ENCODE measurements at places on chromosomes 11 and 22.

DNA sequence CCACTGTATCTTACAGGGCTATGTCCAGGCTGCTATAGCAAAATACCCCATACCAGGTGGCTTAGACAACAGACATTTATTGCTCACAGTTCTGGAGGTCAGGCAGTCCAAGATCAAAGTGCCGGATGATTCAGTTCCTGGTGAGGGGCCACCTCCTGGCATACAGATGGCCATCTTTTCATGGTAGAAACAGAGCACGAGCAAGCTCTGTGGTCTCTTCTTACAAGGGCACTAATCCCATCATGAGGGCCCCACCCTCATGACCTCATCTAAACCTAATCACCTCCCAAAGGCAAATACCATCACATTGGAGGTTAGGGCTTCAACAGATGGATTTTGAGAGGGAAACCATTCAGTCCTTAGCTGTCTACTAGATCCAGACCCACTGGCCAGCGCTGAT lies 117.4 kb upstream of the NECTIN1 start:
- no peak for DNase-seq

GRCh38 chr11:96748639-96749370 lies 359.0 kb downstream of the JRKL start:
- DNase-seq = no peak

- DNase-seq = no peak
Measured at GRCh38 chr11:123682696-123683410, 28.4 kb upstream of the SCN3B start.

- no peak for DNase-seq
Measured at GRCh38 chr11:58659910-58660570, 37.6 kb downstream of the CNTF start.

GRCh38 chr22:23384923-23385677 lies 195.0 kb downstream of the IGLL1 start:
- DNase-seq = no peak

GRCh38 chr11:128921793-128922192 lies 20.9 kb downstream of the TP53AIP1 start:
- no peak for DNase-seq

DNA sequence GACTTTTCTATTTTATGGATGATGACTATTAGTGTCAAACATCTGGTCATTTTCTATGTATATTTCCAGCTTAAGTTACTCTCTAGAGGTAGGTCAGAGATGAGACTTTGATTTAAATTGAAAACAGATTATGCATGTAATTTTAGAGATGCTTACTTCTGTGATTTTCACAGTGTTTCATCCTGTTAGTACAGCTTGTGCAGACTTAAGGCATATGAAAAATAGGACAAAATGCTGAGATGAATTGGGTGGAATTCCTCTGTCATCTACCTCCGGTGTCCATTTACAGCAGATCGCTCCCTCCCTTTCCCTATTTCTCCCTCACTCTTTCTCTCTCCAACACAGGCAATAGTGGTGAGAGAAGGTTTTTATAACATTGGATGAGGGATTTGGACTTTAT lies 14.1 kb downstream of the JAM3 start:
- no peak for DNase-seq

GRCh38 chr22:35900483-35901168 lies 128.0 kb downstream of the RBFOX2 start:
- no peak for DNase-seq

DNA sequence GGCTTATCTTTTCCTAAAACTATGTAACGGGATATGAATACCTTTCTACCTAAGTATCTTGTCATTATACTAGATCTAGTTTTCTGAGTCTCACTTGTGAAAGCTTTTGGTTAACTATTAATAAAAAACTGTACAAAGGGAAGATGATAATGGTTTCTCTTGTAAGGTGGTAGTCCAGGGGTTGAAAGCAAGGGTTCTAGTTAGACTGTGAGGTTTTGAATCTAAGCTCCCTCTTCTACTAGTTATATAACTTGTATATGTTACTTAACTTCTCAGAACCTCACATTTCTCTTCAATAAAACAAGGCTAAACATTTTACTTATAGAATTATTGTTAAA lies 54.3 kb downstream of the ARHGEF12 start:
- DNase-seq = no peak

DNA sequence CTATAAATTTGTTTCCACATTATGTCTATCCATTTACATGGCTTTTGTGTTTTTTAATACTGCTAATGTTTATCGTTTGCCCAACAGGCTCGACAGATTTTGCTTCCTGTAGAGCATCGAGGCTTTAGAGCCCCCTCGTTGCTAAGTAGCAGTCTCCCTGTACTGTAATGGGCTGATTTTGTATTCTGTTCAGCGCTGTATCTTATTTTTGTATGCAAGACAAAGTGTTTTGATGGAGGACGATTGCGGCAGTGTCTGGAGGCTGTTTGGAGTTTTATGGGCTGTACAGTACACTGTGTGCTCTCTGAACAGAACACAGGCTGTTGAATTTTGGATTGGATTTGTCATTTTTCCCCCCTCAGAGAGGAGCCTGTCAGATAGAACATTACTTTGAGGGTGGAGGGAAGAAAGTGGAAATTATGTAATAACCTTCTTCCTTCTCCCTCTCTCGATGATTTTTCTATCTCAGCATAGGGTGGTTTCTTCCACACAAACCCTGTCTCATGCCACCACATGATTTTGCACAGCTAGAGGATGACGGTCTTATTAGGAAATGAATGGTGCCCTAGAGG lies 104.4 kb downstream of the ZBTB16 start:
- no peak for DNase-seq

GRCh38 chr11:69520186-69520916 lies 38.9 kb downstream of the LINC01488 start:
- no peak for DNase-seq

- no peak for DNase-seq
Measured at GRCh38 chr11:106477776-106478175, 400.3 kb downstream of the AASDHPPT start.

DNA sequence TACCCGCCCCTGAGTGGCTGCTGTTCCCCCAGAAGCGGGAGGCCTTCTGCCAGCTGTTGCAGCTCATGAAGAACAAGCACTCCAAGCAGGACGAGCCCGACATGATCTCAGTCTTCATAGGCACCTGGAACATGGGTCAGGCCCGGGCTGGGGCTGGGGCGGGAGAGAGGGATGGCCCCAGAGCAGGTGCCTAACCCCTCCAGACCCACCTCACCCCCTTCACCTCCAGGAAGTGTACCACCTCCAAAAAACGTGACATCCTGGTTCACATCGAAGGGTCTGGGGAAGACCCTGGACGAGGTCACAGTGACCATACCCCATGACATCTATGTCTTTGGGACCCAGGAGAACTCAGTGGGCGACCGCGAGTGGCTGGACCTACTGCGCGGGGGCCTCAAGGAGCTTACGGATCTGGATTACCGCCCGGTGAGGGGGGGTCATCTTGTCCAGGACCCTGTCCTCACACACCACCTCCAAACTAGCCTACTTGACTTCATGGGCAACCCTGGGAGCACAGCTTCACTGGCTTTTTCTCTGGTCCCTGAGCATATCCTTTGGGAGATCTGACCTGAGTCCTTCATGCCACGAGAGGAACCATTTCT lies 6.3 kb downstream of the INPPL1 start:
- no peak for DNase-seq

- DNase-seq = peak; percentile 30
Measured at GRCh38 chr11:102115557-102115956, 5.3 kb downstream of the YAP1 start.

DNA sequence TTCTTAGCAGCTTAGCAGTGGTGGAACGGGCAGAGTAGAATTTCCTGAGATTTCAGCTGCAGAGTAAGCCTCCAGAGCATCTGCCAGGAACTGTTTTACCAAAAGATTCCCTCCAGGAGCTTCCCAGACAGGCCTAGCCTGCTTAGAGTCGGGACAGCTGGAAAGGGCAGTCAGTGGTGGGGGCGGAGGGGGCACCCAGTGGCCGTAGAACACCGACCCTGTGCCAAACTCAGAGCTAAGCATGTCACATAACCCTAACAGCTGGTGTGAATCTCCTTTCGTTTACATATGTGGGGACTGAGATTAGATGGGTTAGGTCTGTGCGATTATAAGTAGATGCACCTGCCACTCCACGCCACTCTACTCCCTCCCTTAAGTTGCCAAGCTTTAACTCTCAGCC lies 80.0 kb upstream of the CRTAM start:
- DNase-seq = no peak

GRCh38 chr22:20551805-20552442 lies 44.5 kb downstream of the MED15 start:
- no peak for DNase-seq

DNA sequence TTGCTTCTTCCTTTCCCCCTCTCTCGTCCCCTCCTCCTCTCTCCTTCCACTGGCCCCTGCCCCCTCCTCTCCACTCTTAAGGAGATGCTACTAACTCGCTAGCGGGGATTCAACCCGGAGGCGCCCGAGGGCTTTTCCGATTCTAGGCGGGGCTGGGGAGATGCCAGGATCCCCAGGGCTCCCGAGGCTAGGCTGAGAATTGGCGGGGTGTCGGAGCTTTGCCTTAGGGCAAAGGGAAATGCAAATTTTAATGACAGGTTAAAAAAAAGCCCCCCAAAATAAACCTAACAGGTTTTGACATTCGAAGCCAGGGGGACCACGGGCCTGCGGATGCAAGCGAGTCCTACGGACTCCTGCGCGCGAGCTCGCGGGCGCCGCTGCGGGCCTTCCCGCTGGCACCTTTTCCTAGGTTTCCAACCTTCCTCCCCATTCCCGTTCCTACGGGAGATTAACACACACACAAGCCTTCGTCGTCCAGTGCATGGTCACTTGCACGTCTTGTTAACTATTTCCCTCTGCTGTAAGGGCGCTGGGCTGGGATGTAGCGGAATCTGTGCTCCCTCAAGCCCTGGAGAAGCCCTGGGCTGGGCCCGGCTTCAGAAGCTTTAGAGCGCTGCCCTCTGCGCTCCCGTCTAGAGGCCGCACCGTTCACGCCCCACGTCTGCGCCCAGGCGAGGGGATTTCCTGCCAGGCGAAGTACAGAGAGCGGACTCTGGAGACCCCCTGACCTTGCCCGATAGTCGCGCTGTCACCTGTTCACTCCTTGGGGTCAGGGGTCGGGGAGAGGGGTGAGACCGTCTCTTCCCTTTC lies 729 bp upstream of the ALX4 start:
- peak; percentile 51 for DNase-seq

GRCh38 chr11:2575591-2576051 lies 124.2 kb downstream of the KCNQ1OT1 start:
- no peak for DNase-seq

- no peak for DNase-seq
Measured at GRCh38 chr11:19931771-19932369, 219.2 kb downstream of the NAV2 start.

GRCh38 chr11:9615031-9615451 lies 41.6 kb downstream of the WEE1 start:
- no peak for DNase-seq

- no peak for DNase-seq
Measured at GRCh38 chr22:45242778-45243191, 2.1 kb upstream of the KIAA0930 start.

DNA sequence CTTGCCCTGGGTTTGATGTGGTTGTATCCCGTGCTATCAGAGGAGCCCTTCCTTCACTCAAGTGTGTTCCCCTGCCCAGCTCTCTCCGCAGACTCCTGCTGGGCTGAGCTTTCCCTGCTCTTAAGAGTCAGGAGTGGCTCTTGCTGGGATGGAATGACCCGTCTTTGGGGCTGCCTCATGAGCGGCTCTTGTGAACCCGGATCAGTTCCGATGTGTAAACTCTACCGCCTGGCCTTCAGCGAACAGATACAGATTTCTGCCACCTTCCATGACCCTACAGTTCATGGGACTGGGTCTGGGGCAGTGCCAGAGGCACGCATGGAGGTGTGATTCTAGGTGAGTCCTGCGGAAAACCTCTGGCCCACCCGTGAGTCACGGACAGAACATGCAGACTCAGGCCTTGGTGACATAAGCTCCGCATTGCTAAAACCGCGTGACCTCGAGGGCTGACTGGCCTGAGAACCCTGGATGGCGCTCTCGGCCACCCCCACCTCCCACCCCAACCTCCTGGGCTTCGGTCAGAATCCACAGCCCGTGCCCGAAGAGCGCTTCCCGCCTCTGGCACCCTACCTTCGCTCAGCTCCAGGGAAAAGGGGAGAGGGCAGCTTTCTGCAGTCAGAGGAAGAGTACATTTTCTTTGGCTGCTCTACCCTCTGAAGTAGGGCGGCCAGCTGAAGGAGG lies 1.3 kb upstream of the ZBTB16 start:
- no peak for DNase-seq

DNA sequence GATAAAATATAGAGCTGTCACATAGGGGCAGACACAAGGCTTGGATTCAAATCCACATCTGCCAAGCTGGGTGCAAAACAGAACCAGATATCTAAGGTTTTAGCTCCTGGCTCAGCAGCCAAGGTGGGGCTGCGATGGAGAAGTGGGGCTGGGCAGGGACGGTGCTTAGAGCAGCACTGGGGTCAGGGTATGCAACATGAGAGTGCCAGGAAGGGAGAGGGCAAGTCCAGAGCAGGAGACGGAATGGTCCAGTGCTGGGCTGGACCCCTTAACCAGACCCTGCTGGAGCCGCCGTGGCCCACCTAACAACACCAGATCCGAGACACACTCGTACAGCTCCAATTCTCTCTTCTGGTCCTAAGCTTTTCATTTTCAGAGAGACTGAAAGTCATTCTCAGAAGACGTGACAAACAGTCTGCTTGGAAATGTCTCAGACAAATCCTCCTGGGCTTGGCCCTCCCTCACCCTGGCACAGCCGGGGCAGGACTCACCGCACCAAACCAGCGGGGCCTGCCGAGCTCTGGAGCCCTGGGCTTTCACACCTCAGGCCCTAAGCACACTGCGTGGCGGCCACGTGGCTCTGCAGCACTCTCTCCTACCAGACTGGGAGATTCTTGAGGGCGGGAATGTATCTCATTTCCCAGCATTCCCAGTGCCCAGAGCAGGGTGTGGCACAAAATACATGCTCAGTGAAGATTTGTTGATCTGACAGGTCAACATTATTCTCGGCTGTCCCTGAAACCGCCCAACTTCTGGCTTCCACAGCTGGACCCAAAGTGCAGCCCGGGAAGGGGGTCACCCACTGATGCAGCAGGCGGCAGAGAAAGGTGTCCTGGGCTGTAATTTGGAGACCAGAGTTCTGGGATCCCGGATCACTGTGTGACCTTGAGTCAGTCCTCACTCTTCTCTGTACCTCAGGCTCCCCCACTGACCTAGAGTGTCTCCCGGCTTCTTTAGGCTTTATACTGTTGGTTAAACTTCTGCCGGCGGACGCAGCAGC lies 11.6 kb downstream of the LRRC32 start:
- no peak for DNase-seq
